Activated T-helper 17 cell treated with anti-CD3 and anti-CD28 coated beads, Interleukin-2, amount 50 U/mL, for 72 hours (primary cell): ENCODE measurements at places on chromosomes 6 and 20. TPM values are rescaled to one million over a fixed set of nuclear protein-coding genes. Genes with fewer than 3 reads are reported as not detected.

- no peak for ATAC-seq
Observed at GRCh38 chr6:29908710-29909109, 33.6 kb upstream of the HLA-A start.

DNA sequence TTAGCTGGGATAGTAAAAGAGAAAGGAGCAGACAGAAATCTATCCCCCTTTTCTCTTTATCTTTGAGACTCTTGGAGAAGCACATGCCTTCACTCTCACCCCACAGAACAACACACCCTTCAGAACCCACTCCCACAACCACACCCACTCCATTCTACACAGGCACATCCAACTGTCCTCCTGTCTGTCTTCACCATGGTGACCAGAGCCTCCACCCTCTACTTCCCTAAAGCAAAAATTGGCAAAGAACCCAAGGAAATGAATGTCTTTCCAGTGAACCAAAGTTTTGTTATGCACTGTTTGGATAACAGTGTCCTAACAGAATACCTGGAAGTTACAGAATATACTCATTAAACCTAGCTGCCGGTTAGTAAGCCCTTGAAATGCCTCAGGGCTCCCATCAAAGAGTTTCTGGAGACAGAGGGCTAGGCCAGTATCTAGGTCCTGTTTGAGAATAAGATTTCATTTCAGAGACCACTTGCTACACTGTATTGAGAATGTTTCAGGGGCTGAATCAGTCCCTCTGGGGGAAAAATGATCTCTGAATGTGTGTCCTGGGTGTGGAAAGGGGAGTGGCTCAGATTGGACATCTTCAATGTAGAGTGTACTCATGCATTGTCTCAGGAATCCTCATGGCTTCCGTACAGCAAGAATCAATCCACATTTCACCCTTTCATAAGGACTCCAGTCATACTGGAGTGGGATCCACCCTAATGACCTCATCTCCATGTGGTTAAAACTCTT, 101.1 kb downstream of the LY86 start:
- no peak for ATAC-seq

Gene HLA-G
- 2.5 TPM for total RNA-seq

DNA sequence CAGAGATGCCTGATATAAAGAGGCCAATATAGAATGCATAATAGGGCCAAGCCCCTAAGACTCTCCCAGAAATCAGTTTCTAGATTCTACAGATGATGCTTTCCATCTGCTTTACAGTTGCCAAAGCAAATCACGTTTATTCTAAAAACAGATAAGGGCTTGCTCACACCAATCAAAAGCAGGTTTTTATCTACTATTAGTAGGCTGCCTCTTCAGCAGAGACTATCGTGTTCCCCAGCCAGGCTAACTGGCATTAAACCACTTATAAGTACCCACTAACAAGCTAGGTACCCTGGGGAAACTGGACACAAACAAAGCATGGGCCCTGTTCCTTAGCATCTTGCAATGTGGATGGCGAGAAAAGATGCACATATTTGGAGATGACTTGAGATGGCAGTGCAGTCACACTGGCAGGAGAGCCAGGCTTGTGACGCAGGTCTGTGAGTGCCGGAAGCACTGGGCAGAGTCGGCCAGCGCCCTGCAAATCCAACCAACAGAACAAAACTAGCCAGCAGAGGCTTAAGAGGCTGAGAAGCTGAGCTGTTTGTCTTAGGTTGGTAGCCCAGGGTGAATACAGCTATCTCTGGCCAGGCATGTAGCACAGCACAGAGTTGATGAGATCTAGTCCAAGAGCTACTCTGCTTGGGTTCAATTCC, 73.4 kb downstream of the GFOD1 start:
- ATAC-seq = peak; percentile 29

- ATAC-seq = no peak
Observed at GRCh38 chr6:165762876-165763275, 99.8 kb upstream of the PDE10A start.

Gene TPBG
- total RNA-seq = 1.9 TPM

DNA sequence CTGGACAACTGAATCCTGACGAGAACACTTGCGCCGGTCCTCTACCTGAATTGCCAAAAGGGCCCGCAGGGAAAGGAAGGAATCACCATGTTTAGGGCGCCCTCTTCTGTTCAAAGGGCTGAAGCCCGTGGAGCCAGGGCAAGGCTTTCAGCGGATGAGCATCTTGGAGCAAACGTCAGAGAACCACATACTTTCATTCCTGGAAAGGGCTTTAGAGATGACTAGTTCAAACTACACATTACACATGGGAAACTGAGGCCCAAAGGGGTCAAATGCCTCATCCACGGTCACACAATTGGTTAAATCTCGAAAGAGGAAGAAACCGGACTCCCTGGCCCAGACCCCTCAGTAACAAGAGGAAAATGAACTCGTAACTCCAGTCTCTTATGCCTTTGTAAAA, 11.5 kb upstream of the ZNF133 start:
- ATAC-seq = peak; percentile 97

Gene KIAA0408
- total RNA-seq = 13.8 TPM

DNA sequence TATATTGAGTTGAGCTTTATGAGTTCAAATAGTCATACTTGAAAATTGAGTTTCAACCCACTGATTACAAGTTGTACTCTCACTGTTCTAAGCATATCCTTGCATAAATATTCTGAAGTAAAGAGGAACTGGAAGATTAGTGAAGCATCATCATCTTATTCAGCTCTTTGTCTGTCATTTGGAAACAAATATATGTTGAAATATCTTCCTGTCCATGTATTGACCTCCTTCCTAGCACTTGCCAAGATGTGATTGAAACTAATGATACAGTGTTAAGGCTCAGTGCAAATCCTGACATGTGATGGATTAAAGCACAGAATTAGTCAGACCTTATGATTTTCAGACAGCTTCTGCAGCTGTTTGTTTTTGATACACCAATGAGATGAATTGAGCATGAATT, 434.3 kb downstream of the TBC1D32 start:
- ATAC-seq = no peak

DNA sequence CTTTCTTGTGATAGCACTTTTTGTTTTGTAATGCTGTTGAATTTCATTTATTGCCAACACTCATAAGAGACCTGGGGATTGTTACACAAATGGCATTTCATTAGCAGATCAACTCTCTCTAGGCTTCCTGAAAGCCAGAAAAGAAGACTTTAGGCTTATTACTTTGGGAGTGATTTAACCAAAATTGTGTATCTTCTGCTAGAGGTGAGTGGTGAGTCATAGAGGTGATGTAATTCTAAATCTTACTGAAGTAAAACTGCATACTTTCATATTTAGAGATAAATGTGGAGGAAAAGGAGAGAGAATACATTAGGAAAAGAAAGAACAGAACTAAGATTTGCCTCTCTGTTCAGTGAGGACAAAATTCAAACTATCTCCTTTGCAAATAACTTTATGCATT, 304.7 kb upstream of the RGS17 start:
- ATAC-seq = no peak

- no peak for ATAC-seq
Observed at GRCh38 chr6:35454391-35455110, 2.4 kb downstream of the FANCE start.

- ATAC-seq = no peak
Observed at GRCh38 chr6:112281821-112282615, 27.7 kb upstream of the LAMA4 start.

Gene HMGN4
- 90.3 TPM for total RNA-seq

Gene STMN3
- total RNA-seq = 15.1 TPM

- ATAC-seq = no peak
Observed at GRCh38 chr6:10511477-10511876, 9.7 kb upstream of the GCNT2 start.

- ATAC-seq = no peak
Observed at GRCh38 chr6:36063318-36064060, 35.9 kb downstream of the MAPK14 start.

Gene OR2W1
- total RNA-seq = not detected

DNA sequence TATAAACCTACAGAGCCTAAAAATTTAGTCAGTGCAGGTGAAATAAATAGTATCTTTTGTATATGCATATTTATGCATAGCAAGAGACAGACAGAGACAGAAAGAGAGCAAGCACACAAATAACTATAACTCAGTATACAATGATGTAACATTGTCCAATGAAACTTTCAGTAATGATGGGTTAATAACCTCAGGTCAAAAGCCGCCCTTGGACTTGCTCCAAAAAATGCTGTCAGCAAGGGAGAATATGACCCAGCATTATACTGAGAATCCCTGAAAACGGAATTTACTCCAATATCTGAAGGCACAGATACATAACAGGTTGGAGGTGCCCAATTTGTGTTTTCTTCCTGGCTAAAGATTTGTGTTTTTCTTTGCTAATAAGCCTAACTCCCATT, 590.6 kb upstream of the NOX3 start:
- ATAC-seq = no peak

DNA sequence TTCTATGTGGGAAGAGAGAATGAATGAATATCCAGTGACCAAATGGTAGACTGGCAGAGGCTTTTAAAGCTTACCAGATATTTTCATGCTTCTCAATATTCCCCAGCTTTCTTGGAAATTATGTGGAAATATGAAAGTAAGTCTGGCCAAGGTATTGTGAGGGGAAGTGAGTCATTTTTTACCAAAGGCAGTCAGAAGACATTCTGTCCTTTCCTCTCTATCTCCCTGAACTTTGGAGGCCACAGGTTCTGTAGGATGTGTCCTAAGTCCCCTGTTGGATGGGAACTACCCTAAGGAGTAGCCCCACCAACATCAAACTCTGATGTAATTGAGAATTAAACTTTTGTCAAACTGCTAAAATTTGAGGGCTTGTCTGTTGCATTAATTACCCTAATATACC, 593.8 kb upstream of the NRSN1 start:
- ATAC-seq = no peak

- ATAC-seq = no peak
Observed at GRCh38 chr6:53746442-53747103, 48.2 kb upstream of the LRRC1 start.

Gene ESF1
- total RNA-seq = 13.9 TPM

GRCh38 chr6:157203312-157203744, 120.0 kb downstream of the TMEM242 start:
- ATAC-seq = no peak

GRCh38 chr20:35394271-35394670, 17.5 kb downstream of the UQCC1 start:
- ATAC-seq = no peak

- ATAC-seq = no peak
Observed at GRCh38 chr20:8223091-8223870, 91.2 kb downstream of the PLCB1 start.

DNA sequence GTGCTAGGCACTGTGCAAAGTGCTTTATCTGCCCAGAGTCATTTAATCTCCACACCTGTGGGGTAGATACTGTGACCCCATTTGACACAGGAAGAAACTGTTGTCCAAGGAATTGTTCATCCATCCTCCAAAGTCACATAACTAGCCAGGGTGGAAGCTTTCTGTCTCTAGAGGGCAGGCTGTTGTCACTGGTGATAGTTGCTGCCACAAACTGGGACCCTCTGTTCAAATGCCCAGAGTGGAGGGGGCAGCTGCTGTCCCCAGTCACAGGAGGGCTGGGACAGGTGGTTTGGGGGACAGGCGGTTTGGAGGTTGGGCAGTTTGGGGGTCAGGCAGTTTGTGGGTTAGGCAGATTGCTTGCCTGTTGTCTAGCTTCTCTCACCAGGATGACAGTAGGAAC, 16.1 kb upstream of the TMEM242 start:
- no peak for ATAC-seq

DNA sequence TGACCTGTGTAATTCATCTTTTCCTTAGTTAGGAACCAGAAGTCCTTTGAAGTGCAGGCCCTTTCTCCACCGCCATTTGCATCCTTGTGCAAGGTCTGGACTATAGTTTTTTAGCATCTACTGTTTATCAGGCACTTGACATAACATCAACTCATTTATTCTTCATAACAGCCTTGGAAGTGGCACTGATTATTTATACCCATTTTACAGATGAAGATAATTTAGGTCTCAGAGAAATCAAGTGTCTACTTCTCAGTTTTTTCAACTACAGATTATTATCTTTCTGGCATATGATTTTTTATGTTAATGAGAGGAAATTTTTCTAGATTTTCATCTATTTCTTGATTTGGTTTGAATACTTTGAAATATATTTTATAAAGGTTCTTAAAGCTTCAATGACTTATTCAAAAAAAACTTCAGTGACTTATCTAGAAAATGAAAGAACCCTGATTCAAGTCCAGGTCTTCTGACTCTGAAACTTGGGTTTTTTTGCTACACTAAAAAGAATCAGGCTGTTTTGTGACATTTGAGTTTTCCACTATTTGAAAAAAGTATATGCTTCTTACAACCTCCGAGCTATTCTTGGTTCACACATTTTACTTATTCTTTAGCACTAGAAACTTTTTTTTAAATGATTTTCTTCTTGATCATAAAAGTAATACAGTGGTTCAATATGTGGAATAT, 3.1 kb upstream of the UBE2J1 start:
- ATAC-seq = no peak

DNA sequence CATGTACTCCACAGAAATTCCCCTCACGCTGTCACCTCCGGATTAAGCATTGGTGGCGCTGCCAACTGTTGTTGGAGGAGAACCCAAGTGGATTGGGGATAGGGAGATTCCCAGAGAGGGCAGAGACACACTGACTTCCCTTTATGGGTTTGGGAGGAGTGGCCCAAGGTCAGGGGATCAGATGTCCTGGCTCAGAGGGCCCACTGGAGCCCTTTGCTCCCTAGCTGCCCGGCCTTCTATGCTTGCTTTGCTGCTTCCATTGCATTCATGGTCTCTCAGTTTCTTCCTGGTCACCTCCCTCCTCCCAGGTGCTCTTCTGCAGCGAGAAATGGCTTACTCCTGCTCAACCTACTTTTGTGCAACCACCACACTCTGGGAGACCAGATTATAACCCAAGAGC, 14.3 kb downstream of the CUL9 start:
- ATAC-seq = no peak

GRCh38 chr6:27650620-27651370, 177.9 kb upstream of the ZNF184 start:
- peak; percentile 37 for ATAC-seq

Gene SLC17A2
- not detected for total RNA-seq
